ENCODE measurements at places on chromosomes 5 and 9.

- no peak for DNase-seq
Observed at GRCh38 chr5:35212122-35212982, 17.9 kb downstream of the PRLR start.

DNA sequence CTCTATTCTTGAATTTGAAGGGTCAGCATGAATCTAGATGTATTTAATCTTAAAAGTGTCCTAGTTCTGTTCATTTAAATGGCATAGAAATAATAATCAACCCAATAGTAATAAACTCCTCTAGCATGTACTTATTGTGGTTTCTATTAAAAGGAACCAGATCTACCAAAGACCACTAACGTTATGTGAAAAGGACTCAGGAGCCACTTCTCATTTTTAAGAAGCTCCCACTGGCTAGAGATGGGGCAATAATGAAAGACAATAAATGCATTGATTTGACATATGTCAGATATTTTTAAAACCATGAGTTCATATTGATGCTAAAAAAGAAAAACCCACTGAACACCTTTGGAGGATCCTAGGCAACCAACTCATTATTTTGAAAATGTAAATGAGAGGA lies 191.9 kb downstream of the ATP10B start:
- no peak for DNase-seq

- DNase-seq: no peak
Observed at GRCh38 chr9:136078024-136078423, 17.1 kb downstream of the NACC2 start.

DNA sequence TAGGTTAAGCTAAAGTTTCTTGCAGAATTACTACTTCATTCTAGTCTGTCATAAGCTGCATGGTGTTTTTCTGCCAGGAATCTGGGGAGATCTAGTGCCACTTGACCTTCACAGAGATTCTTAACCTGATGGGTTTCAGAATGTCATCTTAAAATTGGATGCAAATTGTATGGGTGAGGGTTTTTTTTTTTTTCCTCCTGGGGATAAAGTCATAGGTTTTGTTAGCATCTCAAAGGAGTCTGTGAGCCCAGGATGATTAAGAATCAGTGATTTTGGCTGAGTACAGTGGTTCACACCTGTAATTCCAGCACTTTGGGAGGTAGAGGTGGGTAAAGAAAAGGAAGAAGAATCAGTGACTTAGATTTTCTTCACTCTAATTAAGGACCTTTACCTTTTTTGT lies 51.2 kb downstream of the NIM1K start:
- no peak for DNase-seq

- DNase-seq: peak; percentile 6
Observed at GRCh38 chr9:77166193-77166592, 11.1 kb upstream of the VPS13A start.

DNA sequence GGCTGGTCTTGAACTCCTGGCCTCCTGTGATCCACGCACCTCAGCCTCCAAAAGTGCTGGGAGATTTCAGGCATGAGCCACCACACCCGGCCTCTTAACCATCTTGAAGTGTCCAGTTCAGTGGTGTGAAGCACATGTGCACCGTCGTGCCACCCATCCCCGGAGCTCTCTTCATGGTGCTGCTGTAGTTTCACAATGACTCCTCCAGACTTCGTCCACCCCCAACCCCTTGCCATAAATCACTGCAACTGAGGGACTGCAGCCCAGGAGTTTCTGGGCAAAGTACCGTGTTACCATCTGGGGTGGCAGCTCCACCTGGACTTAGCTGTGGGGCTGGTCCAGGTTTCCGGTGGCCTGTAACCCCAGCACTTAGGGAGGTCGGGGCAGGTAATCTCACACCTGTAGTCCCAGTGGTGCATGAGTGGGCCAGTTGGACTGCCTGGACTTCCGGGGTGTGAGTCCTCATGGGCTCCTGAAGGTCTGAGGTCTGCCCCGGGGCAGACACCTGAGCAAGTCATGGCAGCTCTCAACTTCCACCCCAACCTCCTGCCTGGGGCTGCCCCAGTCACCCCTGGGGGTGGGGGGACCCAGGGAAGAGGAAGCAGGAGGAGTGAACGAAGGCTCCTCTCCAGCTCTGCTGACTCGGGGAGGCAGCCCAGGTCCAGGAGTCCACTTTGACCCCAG lies 6.6 kb upstream of the N4BP3 start:
- DNase-seq: no peak

- DNase-seq: no peak
Observed at GRCh38 chr5:164053123-164053522, 547.7 kb downstream of the MAT2B start.

DNA sequence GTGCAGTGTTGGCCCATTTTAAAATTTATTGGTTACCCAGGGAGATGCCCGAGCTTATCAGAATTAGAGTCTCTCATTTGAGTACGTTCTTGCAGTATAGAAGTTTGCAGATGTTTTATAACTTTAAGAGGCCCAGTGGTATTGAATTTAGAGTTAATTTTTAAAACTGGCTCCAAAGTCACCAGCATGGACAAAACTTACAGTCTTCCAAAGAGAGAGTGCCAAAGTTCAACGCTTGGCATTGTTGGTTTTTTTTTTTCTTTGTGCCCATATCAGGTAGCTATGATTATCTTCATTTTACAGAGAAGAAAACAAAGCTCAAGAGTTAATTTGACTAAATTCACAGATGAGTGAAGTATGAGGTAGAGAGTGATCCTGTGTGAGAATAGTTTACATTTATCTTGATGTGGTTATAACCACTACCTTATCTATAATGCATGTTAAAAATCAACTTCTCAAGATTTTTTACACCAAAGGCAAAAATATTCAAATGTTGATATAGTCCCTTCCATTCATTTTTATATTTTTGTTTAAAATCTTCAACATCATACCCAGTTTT lies 273.7 kb upstream of the DMRT1 start:
- no peak for DNase-seq

- DNase-seq: no peak
Observed at GRCh38 chr5:122480146-122480545, 168.1 kb downstream of the SNCAIP start.

DNA sequence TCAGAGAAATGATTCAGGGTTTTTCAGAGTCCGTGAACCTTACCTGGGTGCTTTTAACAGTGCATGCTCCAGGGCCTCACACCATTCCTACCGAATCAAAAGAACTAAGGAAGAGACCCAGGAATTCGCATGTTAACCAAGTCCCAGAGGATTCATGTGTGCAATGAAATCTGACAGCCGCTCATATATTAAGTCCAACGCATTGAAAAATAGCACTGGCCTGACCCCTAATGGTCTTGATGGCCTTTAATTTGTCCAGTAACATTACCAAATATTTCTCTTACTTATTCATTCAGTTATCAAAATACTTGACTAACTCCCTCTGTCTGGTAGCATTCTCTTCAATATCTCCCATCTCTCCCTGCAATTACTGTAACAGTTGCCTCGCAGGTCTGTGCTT lies 55.0 kb upstream of the MARCHF11 start:
- no peak for DNase-seq

- DNase-seq: no peak
Observed at GRCh38 chr5:16656561-16657191, 39.9 kb upstream of the RETREG1 start.

- DNase-seq: no peak
Observed at GRCh38 chr5:24226479-24226878, 418.3 kb downstream of the CDH10 start.

DNA sequence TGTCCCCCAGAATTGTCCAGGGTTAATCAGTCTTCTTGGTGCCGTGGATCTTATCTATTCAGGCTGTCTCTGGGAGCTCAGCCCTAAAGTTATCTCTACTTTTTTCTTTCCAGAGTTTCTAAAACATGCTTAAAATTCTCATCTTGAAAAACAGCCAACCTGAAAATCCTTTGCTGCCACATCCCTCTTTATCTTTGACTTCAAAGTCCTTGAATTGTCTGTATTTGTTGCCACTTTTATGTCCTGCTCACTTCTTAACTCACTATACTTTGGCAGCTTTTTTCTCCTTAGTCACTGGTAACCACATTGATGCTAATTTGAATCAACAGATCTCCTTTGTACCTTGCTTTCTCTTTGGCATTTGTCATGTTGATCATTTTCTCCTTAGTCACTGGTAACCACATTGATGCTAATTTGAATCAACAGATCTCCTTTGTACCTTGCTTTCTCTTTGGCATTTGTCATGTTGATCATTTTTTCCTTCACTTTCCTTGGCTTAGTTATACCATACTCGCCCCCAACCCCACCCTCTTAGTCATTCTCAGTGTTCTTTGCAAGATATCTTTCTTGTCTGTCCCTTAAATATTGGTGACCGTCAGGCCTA lies 8.5 kb downstream of the DMXL1 start:
- DNase-seq: no peak

DNA sequence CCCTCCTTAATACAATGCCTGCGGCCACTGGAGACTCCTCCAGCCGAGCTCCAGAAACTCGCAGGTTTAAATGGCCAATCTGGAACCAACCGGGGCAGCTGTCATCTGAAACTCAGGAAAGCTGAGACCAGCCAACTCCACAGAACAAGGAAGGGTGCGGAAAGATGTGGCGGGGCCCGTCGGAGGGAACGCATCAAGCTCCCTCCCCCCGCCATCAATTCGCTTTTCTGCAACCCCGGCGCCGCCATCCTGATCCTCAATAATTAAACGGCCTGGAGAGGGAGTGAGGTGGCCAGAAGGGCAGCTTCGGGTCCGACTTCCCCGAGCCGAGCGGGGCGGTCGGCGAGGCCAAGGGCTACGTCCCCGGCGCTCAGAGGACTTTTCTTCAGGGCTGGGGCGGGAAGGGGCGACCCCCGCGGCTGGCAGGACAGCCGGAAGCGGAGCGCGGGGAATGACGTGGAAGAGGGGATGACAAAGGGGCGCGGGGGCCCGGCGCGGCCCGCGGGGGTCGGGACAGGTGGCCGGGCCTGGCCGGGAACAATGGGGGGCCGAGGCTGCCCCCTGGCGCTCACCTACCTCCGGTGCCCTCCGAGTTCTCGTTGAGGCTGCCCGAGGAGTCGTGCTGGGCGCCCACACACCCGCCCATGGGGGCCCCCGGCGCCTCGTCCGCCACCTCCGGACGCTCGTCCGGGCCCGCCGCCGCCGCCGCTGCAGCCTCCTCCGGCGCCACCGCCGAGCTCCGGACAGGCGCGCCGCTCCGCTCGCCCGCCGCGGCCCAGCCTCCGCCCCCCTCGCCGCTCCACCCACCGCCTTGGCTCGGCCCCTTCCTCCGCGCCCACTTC lies at the start of gene UBTD2:
UBTD2 (minus strand) TSS at position 745 of the 842 bp plus-strand sequence; CDS start at position 646, 99 bp downstream.
- DNase-seq: peak; percentile 47

- DNase-seq: peak; percentile 83
Observed at GRCh38 chr9:108363311-108363710, 492.5 kb downstream of the ACTL7B start.

DNA sequence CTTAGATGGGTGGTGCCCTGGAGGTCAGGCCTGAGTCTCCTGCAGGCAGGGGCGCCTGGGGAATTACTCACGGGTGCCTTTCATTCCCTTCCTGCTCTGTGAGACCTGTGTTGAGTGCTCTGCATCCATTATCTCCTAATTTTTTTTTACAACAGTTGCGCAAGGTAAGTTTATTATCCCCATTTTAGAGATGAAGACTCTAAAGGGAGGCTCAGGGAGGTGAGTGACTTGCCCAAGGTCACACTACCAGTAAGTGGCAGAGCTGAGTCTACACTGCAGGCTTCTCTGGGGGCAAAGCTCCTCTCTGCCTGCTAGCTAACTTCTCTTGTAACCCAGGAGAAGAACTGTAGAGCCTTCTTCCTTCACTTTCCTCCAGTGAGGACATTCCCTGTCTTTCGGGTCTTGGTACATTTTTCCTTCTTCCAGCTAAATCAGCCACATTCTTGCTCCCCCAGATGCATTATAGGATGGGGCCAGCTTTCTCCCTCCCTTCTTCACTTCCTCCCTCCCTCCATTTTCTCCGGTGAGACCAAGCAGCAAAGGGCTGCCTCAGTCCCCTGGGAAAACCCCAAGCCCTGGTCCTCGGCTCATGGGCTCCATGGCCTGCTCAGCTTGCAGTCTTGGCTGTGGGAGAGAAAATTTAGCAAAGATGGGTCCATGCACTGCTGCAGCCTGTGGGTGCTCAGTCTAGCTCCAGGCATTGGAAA lies 1.8 kb downstream of the PRR7 start:
- DNase-seq: no peak

DNA sequence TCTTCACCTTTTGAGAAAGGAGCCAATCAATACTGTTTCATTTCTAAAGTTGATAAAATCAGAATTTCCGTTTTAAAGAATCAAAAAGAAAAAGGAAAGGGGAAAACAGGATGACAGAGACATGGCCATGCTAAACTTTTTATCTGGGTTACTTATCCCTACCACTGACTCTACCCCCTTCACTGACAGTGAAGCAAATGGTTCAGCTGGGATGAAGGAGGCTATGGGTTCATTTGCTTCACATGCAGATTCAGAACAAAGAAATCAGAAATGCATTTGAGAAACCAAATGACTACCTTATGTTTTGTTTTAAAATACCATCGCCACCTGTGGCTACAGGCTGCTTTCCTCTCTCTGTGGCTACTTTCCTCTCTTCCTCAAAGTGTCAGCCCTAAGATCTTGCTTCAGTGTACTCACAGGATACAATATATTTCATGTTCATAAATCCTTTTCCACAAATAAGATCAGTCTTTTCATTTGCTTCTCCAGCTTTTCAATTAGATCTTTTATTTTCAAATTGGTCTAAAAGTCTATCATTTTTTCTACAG lies 53.3 kb downstream of the LPAR1 start:
- DNase-seq: no peak

- no peak for DNase-seq
Observed at GRCh38 chr5:143435210-143435657, 31.7 kb upstream of the NR3C1 start.

- no peak for DNase-seq
Observed at GRCh38 chr9:87685441-87685840, 40.5 kb upstream of the CTSL start.

GRCh38 chr5:5799229-5799628 lies 376.8 kb downstream of the ICE1 start:
- DNase-seq: no peak

DNA sequence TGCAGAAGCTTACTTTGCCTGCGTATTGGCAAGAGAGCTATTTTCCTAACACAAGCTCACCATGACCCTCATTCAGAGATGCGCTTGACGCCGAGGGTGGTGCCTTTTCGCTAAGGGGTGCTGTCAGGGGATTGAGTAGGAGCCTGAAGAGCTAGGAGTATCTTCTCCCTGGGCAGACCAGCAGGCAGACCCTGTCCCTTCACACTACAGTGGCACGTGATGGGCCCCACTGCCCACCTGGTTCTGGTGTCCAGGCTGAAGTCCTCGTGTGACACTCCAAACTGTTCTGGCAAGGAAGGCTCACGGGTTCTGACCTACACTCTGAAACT lies 198.3 kb downstream of the AUH start:
- DNase-seq: no peak

GRCh38 chr9:13690595-13690994 lies 411.1 kb upstream of the MPDZ start:
- DNase-seq: no peak
